Dermis microvascular lymphatic vessel endothelial cell (primary cell): ENCODE measurements at places on chromosomes 5 and 9.

- no peak for DNase-seq
Observed at GRCh38 chr9:748861-749497, 92.5 kb upstream of the DMRT1 start.

- peak; percentile 71 for DNase-seq
Observed at GRCh38 chr5:150068472-150068871, 17.9 kb downstream of the CSF1R start.

- DNase-seq = no peak
Observed at GRCh38 chr9:20786807-20787206, 102.7 kb downstream of the FOCAD start.

DNA sequence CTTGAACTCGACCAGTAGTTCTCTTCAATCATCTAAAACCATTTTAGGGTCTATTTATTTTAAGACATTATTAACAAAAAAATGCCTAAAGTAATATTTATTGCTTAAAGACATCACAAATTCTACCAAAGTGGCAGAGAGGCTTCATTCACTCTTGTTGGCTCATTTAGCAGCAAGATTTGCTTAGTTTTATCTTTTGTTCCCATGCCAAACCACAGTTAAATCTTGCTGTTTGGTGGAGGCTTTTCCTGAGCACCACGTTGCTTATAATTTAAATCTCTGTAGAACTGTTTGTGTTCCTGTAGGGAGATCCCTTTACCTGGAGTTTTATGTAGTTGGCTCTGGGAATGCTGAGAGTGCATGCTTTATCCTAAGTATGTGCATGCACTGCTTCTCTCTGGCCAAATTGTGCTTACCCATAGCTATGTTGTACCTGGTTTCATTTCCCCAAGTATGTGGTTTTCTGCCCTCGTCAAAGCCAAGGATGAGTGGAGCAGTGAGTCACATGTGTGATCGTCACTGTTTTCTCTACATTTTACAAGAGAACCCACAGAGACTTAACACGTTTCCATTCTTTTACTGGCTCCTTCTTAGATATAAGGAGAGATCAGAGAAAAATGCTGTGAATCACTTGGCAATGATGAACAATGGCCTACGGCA is 42.1 kb upstream of the MAST4 start:
- no peak for DNase-seq

GRCh38 chr5:107408564-107408963 is 262.2 kb downstream of the EFNA5 start:
- no peak for DNase-seq

DNA sequence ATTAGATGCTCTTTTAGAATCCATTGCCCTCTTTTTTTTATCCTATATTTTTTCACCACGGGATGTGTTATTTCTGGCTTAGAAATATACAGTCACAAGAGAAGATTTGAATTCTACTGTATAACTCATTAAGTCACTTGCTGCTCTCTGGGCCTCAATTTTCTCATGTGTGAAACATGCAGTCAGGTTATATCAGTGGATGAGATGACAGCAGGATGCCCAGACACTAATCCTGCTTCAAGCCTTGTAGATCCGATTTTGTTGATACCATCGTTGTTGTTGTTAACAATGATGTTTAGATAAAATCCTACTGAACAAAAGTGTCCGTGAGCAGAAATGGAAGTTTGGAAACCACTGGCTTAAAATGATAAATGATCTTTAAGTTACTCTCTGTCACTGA is 421.9 kb upstream of the DMAC1 start:
- no peak for DNase-seq

GRCh38 chr5:112192072-112192471 is 227.0 kb downstream of the EPB41L4A start:
- no peak for DNase-seq

DNA sequence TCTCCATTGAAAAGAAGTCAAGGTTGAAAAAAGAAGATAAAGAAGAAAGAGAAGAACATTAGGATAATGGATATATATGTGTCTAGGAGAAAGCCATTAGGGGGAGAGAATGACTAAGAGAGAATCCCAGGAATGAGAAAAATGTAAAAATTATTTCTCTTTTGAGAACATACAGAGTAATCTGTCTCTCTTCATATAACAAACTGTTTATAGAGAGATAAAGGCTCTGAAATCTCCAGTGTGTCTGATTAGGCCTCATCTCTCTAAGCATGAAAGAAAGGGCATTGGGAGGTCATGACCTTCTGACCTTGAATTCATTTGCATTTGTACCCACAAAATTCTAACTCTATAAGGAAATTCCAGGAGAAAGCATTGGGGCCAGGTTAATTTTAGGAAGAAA is 3.5 kb upstream of the MPDZ start:
- DNase-seq = no peak

- DNase-seq = no peak
Observed at GRCh38 chr9:36486933-36487481, 85.7 kb upstream of the MELK start.

- DNase-seq = no peak
Observed at GRCh38 chr9:112198646-112199045, 23.5 kb upstream of the SUSD1 start.

GRCh38 chr9:8189881-8190280 is 390.3 kb upstream of the DMAC1 start:
- DNase-seq = no peak

DNA sequence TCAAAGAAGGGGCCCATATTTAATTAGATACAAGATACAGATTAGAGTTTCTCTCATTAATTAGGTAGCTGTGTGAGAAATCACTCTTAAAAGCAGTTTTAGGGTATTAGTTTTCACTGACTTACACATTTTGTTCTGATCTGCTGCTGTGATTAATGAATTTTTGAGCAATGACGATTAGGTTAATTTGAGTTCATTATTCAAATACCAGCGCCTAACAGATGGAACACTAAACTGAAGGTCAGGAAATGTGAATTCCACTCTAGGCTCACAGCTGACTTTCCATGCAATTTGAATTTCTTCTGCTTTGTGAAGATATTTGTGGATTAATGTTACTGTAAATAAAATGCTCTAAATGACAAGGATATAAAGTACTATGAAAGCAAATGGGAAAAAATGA is 380.6 kb downstream of the ADGRV1 start:
- DNase-seq = no peak

DNA sequence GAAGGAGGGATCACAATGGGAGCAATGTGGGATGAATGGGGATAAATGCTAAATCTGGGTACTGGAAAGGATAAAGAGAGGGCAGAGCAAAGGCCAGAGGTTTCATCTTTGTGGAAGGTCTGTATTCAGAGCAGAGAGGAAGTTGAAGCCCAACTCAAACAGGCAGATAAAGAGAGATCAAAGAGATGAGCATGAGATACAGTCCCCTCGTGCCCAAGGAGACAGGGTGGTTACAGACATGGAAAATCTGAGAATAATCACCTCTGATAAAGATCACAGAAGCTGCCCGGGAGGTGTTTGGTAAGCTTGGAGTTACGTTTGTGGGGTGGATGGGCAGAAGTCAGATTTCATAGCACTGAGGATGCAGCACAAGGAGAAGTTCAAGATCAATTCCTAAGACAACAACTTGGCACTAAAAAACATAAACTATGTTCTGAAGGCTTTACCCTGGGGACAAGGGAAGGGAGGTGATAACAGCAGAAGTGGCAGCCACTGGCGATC is 459 bp upstream of the ERAP2 start:
- peak; percentile 30 for DNase-seq

DNA sequence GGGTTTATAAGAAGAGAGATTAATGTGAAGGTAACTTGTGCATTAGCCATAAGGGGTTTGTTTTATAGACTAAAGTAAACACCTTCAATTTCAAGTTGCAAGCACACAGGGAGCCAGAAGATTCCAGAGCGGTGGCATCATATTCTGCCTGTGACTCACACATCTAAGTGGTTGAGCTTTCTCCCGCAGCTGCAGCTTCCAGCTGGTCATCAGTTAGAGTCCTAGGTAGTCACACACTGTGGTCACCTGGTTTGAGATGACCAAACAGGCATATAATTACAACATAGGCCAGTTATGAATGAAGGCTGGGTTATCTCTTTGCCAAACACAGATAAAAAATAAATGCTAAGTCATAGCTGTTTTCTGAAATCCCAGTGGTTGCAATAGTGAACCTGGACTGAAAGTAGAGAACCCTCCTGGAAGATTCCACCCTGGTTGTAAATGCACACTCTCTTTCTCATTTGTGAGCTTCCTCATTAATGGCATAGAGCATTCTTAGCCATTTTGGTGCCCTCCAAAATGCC is 171.3 kb downstream of the GDNF start:
- peak; percentile 14 for DNase-seq

DNA sequence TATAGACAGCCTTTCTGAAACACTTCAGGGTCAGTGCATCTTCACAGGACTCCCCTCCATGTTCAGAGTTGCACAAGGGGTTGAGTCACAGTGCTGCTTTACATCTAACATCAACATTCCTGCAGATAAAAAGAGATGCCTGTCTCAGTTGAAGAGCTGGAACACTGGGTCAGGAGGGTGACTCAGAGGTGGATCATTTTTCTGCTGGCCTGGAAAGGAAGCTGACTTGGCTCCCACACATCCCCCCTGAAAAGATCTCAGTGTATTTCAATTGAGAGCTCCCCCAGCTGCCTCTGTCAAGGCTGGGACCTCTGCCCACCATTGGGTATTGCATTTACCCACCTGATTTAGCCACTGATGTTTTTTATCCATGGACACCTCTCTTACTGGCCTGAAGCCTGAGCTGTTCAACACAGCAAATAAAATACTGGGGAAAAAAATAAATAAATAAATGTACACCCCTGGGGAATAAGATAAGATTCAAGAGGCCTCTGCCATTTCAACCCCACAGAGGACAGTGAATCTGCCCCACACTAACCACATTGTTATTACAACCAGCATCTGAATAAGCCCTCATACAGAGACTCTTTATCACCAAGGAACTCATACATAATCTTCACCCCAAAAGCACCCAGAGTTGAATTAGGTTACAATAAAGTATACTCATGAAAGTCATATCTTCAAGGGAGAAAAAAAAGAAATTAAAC is 716.4 kb downstream of the SEMA5A start:
- peak; percentile 88 for DNase-seq

GRCh38 chr5:73300337-73301207 is 127.6 kb downstream of the TMEM174 start:
- DNase-seq = no peak

- DNase-seq = no peak
Observed at GRCh38 chr9:108496846-108497245, 358.9 kb downstream of the ACTL7B start.
